Left colon (tissue), 2 donors: ENCODE measurements at places on chromosomes 12 and 14. TPM values are rescaled to one million over a fixed set of nuclear protein-coding genes. Genes with fewer than 3 reads are reported as not detected.
A peak's percentile ranks its signal among the peaks of the same experiment; 100 is the strongest.

- DNase-seq: no peak
Measured at GRCh38 chr12:88400302-88400701, 180.0 kb downstream of the KITLG start.

GRCh38 chr14:20799456-20799891, 3.2 kb downstream of the RNASE1 start:
- no peak for DNase-seq

DNA sequence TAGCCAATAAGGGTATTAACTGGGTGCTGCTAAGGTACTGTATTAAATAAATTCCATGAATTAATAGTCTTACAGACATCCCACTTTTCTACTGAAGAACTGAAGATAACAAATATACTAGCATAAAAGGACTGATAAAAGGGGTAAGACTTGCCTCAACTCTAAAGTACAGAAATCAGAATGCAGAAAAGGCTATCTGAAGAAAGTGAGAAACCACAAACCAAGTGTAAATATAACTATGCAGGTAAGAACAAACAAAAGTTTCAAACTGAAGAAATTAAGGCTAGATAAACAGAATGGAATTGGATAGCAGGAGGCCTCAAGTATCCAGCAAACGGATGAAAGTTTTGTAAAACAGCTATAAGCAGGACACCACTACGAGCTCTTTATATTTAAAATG, 29.5 kb downstream of the YAF2 start:
- no peak for DNase-seq

GRCh38 chr14:94132285-94132887, 3.0 kb upstream of the IFI27L2 start:
- no peak for DNase-seq

DNA sequence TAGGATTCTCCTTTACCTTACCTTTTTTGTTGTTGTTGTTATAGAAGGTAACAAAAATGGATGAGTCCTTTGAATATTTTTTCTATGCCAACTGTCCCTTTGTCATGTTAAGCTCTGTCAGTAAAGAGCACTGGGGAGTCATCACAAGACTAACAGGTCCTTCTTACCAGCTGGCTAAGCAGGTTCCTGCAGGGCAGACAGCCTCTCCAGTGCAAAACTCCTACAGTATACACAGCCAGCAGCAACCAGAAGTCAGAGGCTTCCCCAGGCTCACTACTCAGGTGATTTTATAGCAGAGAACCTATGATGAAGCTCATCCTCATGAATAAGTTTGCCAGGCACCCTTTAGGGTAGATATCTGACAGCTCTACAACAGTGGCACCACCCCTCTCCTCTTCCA, 271.1 kb downstream of the RERGL start:
- DNase-seq: no peak

DNA sequence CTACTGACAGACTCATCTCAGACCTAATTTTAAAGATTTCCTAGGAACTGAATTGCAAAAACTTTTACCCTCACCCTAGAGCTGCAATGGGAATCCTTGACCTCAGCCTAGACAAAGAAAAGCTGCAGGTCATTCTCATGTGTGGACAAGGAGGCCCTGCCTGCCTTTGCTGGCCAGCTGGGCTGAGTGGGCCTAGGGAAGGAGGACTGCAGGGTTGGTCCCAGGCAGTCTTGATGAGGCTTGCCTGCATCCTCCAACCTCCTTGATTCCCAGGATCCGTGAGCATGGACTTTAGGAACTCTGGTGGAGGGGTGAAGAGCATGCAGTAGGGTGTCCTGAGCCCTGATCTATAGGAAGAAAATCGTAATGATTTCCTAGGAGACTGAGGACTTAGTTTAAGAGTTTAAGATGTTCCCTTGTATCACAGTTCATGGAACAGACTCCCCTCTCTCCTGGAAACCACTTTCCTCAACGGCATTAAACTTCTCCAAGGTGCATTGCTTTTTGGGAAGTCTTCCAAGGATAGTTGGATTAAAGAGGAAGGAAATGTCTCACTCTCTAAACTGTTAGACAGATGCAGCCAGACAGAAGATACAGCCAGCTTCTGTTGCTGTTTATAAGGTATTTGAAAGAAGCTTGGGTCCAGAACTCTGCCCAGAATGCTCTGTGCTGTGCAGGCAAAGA, 55.4 kb upstream of the DDX11 start:
- DNase-seq: no peak

DNA sequence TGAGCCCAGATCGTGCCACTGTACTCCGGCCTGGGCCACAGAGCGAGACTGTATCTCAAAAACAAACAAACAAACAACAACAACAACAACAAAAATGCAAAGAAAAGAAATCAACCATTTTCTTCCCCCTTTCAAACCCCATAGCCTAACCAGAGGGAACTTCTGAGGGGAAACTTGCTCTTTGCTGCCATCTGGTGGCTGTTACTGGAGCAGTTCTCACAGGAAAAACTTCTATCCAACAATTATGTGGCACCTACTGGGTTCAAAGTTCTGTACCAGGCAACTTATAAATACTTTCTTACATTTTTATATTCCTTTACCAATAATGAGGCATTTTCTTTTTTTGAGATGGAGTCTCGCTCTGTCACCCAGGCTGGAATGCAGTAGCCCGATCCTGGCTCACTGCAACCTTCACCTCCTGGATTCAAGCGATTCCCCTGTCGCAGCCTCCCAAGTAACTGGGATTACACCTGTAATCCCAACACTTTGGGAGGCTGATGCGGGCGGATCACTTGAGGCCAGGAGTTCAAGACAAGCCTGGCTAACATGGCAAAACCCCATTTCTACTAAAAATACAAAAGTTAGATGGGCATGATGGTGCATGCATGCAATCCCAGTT, 50.9 kb upstream of the BICDL1 start:
- peak; percentile 30 for DNase-seq

Gene PZP
- total RNA-seq: 0.12 TPM
